MG63 (cell line): ENCODE measurements at places on chromosomes 11 and 22.

GRCh38 chr11:35337136-35337913 lies 82.0 kb downstream of the SLC1A2 start:
- peak; percentile 75 for DNase-seq

GRCh38 chr11:69711822-69712801 lies 8.3 kb upstream of the FGF19 start:
- no peak for DNase-seq

DNA sequence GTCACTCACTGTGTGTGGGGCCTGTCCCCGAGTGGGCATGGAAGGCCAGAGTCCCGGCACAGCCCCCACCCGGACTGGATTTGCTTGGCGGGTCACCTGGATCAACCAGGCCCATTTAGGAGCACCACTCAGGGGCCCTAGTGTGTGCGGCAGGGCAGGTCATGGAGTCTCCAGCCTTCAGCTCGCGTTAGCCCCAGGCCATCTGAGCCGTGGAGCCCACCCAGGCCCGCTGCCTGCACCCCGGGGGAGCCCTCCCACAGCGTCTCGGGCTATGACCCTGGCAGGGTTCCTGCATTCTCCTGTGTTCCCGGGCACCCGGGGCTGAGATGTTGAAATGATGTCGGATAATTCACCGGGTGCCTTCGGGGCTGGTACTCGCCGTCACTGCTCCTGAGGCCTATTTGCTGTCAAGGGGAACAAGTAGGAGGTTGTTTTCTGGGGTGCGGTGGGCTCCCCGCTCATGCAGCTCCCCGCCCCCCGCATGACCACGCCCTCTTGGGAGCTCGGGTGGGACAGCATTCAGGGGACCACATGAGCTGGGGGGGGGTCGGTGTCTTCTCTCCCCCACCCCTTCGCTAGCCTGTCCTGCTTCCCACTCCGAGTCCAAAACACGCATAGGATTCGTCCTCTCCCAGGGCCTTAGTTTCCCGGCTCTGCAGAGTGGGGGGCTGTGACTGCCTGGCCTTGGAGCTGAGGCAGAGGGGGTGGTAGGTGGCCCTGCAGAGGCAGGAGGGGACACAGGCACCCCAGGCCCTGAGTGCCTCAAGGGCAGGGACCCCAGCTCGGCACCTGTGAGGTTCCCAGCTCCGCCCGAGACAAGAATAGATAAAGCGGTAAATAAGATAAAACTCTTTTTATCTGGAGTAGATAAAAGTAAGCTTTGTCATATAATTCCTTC lies 77.2 kb downstream of the KCNQ1 start:
- no peak for DNase-seq

DNA sequence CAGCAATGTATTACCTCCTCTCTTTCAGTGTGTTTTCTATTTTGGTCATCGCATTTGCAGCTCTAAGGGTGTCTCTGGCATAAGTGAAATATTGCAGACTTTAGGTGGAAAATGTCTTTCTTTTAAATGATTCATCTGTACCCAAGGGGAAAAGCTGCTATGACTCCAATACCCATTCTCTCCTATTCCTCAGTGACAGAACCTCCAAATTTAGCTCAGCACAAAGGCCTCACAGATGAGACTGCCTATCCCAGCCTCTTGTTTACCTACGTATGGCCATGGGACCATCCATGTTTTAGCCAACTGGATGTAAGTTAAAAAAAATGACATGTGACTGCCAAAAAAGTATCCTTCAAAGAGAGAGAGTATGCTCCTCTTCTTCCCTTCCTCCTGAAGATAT lies 7.9 kb downstream of the MTMR2 start:
- no peak for DNase-seq

GRCh38 chr11:124643605-124644425 lies 21.2 kb downstream of the TBRG1 start:
- DNase-seq = peak; percentile 55

DNA sequence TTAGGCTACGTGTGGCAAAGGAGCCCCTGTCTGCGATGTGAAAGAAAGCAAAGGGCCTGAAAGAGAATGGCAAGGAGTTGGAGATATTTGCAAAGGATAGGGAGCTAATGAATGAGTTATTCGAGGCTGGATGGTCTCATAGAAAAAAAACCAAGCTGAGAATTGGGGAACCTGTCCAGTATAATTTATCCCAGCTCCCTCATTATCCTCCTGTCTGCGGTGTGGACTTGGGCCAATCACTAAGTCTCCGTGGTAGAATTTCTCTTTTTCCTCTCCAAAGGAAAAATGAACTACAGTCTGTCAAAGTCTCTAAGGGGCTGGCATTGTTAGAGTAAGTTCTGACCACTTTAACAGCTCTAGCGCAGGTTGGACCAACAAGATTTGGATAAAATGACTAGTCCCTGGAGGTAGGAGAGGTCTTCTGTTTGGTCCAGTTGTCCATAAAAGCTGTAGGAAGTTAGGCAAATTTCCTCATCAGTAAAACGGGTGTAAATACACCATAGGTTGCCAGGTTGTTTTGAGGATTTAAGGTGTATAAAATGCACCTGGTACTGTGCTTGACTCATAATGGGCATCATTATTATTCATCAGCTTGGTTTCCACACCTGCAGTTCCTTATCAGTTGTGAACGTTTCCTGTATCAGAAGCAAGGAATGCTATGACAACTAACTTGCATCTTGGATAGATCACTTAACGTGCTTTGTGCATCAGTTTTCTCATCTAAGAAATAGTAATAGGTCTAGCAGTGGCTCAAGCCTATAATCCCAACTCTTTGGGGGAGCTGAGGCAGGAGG lies 10.3 kb upstream of the CDON start:
- DNase-seq = no peak

DNA sequence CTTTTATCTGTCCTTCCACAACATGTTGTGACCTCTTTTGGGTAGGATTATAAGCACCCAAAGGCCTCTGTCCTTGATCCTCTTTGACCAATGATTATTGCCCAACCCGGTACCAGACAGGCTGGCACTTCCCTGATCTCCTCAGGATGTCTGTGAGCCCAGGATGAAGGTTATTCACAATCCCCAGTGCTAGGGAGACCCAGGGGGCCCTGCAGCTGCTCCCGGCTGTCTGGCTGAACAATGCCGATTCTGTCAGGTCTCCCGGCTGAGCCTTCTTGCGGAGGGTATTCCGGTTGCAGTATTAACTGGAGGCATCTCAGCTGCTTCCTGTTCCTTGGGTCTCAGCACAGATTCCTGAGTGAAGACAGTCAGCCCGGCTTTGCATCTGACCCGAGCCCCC lies 71.2 kb upstream of the CDON start:
- DNase-seq = no peak

DNA sequence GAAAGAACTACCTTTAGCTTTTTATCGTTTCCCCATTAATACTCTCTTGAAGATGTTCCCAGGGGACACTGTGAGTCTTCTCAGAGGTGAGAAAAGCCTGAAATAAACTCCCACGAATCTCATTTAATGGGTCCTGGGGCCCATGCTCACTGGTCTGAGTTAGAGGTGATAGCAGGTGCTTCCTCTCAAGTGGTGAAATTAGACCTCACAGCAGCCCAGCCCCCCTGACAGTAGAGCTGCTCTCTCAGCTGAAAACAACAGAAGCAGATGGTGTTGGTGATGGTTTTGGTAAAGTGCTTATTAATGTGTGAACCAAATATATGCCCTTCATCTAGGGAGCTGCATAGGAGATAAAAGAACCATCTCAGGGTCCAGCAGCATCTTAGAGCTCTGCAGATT lies 76.8 kb upstream of the VPREB1 start:
- no peak for DNase-seq

- DNase-seq = no peak
These were observed 12.5 kb upstream of the SMIM35 start for GRCh38 chr11:118098996-118099837.

GRCh38 chr11:46865340-46865739 lies 19.3 kb upstream of the CKAP5 start:
- DNase-seq = no peak

DNA sequence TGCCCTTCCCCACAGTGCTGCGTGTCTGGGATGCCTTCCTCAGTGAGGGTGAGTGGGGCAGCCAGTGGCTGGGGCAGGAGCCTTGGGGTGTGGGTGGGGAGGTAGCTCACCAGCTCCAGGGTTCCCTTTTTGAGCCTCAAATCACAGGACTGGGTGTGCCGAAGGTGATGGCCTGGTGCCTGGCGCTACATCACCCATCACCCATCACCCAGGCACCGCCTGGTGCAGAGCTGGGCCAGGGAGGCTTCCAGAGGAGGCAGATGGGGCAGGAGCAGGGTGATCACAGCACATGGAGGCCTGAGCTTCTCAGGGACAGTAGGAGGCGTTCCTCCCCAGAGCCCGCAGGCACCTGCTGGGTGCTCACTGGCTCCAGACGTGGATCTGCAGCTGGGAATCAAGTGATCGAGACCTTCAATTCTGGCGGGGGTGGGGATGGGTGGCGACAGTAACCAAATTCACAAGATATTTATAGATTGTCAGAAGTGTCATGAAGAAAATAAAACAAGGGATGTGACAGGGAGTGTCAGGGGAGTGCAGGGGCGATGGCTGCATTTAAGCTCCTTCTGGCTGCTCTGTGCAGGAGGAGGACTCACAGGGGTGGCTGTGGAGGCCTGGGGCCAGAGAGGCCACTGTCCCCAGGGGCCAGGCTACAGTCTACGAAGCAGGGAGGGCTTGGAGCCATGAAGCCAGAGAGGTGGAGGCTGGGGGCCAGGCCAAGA lies 3.2 kb downstream of the TBC1D10C start:
- no peak for DNase-seq

DNA sequence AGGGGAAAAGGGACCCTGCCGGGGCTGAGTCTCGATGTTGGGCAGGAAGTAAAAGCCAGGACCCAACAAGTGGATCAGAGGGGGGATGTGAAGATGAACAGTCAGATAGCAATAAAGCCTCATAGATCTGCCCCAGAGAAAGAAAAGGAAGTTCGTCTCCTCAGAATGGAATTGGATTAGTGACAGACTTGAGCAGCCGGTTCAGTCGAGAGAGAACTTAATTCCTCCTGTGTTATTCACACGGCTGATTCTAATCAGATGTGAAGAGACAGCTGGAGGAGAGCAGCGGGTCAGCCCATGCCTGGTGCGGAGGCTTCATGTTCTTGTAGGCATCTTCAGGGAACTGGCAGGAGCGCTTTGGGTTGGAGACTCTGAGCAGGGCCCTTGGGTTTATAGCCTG lies 29.3 kb upstream of the CABP7 start:
- DNase-seq = no peak

- DNase-seq = no peak
These were observed 15.6 kb downstream of the SDHAF2 start for GRCh38 chr11:61445516-61445915.

DNA sequence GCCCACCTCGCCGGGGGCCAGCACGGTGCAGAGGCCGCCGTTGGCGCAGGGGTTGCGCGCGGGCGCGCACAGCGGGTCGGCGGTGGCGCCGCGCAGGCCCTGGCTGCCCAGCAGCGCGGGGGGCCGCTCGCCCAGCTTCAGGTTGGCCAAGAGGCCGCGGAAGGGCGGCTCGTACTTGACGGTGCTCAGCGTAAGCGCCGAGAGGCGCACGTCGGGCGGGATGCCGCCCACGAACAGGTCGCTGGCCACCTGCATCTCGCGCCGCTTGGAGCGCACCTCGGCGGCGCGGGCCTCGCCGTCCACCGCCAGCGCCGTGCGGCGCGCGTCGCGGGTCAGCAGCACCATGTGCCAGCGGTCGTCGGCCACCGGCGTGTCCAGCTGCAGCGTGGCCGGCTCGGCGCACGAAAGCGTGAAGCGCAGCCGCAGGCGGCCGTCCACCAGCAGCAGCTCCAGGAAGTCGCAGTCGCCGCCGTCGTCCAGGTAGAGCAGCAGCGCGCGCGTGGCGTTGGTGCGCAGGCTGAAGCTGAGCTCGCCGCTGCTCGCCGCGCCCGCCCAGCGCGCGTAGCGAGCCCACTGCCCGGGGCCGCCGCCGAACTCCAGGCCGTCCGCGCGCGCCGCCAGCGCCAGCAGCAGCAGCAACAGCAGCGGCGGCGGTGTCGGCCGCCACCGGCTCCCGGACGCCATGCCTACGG lies 9.8 kb downstream of the NRXN2 start:
- DNase-seq = no peak

- no peak for DNase-seq
These were observed 20.2 kb downstream of the PDGFB start for GRCh38 chr22:39224550-39224949.

DNA sequence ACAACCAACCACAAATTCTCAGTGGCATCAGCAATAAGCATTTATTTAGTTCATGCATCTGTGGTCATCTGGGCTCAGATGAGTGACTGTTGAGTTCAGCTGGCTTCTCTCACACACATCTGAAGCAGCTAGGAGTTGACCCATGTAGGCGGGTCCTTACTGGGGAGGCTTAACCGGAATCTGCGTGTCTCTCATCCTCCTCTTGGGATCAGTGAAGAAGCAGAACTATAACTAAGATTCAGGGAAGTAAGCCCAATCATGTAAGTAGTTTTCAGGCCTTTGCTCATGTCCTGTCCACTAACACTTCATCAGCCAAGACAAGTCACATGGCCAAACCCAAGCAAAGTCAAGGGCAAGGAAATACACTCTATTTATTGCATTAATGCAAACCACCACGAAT lies 236.2 kb downstream of the C11orf87 start:
- no peak for DNase-seq

- DNase-seq = no peak
These were observed 6.3 kb downstream of the CEP164 start for GRCh38 chr11:117333917-117334316.

- no peak for DNase-seq
These were observed 163.1 kb upstream of the FAT3 start for GRCh38 chr11:92061456-92062062.

DNA sequence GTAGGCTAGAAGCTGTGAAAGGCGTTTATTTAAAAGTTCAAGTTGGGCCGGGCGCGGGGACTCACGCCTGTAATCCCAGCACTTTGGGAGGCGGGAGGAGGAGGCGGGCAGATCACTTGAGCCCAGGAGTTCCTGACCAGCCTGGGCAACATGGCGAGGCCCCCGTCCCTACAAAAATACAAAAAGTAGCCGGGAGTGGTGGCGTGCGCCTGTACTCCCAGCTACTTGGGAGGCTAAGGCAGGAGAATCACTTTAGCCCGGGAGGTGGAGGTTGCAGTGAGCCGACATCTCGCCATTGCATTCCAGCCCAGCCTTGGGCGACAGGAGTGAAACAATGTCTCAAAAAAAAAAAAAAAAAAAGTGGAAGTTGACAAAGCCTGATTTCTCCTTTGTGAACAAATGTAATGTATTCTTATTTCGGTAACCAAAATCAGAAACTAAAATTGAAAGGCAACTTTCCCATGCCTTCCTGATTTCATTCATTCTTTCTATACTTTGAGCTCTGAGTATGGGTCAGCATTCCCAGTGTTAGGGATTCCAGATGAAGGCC lies 825 bp downstream of the PTPMT1 start:
- peak; percentile 33 for DNase-seq

DNA sequence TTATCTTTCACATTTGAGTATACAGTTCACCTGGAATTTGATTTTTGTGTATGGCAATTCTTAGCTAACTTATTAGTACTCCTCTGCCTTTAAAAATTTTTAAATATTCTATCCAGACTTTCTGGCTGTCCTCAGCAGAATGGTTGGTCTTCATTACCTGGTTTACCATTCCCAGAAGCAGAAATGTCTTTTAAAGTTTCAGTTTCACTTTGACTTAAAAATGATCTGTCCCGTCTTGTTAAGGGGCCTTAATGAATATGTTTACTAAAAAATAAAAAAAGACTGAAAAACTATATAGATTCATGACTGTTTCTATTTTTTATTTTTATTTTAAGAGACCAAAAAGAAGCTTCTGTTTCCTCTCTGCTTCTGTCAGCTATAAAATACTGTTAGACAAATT lies 70.5 kb upstream of the TNRC6B start:
- no peak for DNase-seq

- no peak for DNase-seq
These were observed 23.6 kb downstream of the SREBF2 start for GRCh38 chr22:41856469-41856868.
